ENCODE measurements at places on chromosomes 5 and 9. TPM values are rescaled to one million over a fixed set of nuclear protein-coding genes. Genes with fewer than 3 reads are reported as not detected.

The PHF24 gene
- not detected for total RNA-seq

GRCh38 chr5:10162468-10162867 lies 87.2 kb downstream of the ATPSCKMT start:
- no peak for DNase-seq

The CCNI2 gene
- total RNA-seq = not detected

DNA sequence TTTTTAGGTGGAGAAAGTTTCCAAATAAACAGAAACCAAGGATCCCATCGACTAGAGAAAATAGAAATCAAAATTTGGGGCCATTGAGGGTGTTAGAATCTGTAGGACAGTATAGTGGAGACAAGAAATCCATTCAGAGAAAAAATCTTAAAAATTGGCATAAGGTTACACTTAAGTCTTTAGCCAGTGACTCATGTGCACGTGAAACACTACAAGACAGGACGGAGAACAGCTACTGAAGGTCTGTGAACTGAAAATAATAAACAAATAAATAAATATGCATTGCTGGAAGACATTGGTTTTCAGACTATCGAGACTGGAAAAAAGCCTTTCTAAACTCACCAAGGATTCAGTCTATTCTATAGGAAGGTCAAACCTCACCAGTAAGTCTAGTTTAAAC lies 1955.5 kb downstream of the MAT2B start:
- DNase-seq = no peak

- no peak for DNase-seq
Measured at GRCh38 chr5:38642189-38642911, 85.9 kb upstream of the LIFR start.

The PCDHA9 gene
- total RNA-seq = not detected

The QRFP gene
- total RNA-seq = not detected

DNA sequence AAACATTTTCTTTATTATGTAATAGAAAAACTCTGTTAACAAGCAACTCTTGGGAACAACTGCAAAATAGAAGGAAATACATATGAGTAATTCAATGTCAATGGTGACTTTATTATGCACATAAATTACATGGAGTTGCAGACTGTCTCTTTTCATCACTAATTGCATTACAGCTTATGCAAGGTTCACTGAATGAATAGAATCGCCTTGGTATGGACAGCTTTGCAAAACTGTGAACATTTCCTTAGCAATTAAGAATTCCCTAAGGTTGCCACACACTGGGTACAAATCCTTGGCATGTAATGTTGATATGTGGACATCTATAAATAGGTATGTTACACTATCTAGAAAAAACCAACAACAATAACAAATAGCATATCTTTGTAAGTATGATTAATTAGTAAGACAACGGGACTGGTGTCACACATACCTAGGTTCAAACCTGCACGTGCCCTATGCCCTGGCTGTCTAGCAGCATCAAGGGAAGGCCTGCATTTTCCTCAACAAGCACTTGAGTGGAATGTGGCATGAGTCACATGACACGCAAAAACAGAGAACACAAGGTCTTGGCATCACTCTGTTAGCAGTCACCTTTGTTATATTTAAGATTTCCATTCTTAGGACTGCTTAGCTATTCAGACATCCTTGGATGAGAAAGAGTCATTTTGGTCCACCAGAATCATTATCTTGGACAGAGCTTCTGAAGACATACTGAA lies 263.9 kb downstream of the CTNND2 start:
- DNase-seq = no peak

The MSX2 gene
- 0.40 TPM for total RNA-seq

DNA sequence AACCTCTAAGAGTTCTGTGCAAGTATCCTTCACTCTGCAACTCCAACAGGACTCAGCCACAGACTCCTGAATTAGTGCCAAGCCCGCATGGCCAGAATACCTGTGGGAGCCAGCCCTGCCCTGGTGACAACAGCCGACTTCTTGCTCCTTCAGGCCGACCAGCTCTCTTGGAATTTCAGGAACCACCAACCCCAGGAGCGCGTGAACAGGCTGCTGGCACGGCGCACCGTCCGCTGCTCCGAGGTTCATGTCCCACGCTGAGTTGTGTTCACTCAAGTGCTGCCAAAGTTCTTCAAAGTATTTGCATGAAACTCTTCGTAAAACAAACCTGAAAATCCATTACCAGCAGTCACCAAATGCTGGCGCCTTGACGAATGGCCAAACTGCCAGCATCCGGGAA lies 232.8 kb downstream of the NR2F1-AS1 start:
- DNase-seq = no peak

- DNase-seq = no peak
Measured at GRCh38 chr9:71629578-71630215, 138.6 kb downstream of the CEMIP2 start.

The MARVELD2 gene
- total RNA-seq = 0.50 TPM

GRCh38 chr9:110049699-110050450 lies 158.1 kb downstream of the C9orf152 start:
- DNase-seq = peak; percentile 39

DNA sequence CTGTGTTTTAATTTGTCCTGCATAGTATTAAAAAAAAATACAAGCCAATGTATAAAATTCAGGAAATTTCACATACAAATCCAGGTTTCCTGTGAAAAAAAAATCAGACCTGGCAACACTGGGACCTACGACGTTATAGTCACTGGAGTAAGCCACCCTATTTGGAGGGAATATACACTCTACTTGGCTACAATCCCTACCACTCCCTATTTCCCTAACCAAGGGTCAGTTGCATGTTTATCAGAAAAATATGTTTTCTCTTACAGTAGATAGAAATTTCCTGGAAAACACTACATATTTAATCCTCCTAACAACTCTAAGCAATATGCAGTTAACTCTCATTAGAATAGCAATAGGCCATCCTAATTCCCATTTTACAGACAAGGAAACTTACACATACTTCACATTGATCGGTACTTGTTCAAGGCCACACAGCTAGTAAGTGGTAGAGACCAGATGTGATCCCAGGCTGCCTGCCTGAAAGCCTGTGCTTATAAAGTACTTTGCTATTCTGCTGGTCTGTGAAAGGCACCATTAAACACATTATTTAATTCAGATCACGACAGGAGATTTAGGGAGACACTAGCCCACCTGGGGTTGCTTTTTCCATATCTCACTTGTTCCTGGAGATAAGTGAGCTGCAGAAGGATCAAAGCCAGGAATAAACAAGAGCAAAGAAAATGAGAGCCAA lies 70.8 kb downstream of the MFAP3 start:
- no peak for DNase-seq

The TRPM3 gene
- not detected for total RNA-seq

The NEURL1B gene
- total RNA-seq = 0.28 TPM

DNA sequence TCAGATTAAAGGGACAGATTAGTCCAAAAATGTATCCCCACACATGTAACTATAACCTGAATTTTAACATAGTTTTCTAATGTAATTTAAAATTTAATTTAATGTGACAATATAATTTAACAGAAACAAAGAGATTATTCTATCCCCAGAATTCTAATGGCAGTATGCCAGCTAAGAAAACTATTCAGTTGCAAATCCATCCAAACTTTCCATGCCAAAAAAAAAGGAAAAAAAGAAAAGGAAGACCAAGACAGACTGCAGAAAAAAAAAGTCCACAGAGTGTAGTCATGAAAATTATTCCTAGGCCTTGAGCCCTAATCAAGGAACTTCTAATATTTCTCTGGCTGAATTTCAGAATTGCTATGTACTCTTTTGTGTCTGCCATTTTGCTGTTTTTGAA lies 217.6 kb downstream of the CDH18 start:
- DNase-seq = no peak

The CRB2 gene
- not detected for total RNA-seq

DNA sequence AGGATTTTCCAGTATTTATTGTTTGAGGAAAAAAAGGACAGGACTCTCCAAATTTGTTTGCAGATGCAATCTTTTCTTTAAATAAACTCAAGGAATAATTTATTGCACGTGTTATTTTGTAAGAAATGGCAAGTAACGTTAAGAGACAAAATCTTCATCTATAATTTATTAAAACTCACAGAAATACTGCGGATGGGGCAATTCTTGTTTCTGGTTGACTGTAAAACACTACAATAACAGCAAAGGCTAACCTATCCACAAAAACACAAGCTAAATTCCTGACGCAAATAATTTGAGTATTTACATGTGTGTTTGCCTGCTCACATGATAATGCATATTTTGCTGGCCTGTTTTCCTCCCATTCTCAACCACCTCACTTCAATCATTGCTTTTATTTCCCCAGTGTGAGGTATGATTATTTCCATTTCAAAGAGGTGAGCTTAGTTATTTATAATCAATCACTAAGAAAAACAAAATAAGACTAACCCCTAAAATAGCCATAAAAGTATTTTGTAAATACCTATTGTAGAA lies 619.4 kb downstream of the PDE4D start:
- no peak for DNase-seq

The GADD45G gene
- total RNA-seq = 2.8 TPM

The PNPLA7 gene
- total RNA-seq = 6.4 TPM

- DNase-seq = no peak
Measured at GRCh38 chr9:91889161-91889911, 60.7 kb downstream of the ROR2 start.

- no peak for DNase-seq
Measured at GRCh38 chr5:30331534-30331933, 862.0 kb upstream of the CDH6 start.

The TMEM171 gene
- total RNA-seq = 0.88 TPM

The IL9 gene
- total RNA-seq = not detected

- no peak for DNase-seq
Measured at GRCh38 chr5:9284272-9284671, 261.6 kb downstream of the SEMA5A start.

- no peak for DNase-seq
Measured at GRCh38 chr9:125091121-125091520, 52.2 kb downstream of the SCAI start.

DNA sequence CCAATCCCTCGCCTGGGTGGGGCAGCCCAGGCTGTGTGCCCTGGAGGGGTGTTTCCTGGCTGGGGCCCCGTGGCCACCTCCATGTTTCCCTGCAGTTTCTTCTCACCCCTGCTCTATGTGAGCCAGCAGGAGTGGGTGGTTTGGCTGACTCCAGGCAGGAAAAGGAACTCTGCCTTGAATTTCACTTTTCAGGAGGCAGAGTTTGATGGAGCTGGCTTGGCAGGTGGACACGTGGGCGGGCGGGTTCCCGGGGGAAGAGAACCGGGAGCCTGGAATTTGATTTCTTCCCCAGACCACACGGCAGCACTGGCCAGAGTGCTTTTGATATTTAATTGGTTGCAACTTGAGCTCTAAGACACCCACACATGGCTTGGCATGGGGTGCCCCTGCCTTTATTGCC lies 119.8 kb upstream of the PANK3 start:
- no peak for DNase-seq
